Thyroid gland (tissue), 4 donors: ENCODE measurements at places on chromosomes 3 and 15.

DNA sequence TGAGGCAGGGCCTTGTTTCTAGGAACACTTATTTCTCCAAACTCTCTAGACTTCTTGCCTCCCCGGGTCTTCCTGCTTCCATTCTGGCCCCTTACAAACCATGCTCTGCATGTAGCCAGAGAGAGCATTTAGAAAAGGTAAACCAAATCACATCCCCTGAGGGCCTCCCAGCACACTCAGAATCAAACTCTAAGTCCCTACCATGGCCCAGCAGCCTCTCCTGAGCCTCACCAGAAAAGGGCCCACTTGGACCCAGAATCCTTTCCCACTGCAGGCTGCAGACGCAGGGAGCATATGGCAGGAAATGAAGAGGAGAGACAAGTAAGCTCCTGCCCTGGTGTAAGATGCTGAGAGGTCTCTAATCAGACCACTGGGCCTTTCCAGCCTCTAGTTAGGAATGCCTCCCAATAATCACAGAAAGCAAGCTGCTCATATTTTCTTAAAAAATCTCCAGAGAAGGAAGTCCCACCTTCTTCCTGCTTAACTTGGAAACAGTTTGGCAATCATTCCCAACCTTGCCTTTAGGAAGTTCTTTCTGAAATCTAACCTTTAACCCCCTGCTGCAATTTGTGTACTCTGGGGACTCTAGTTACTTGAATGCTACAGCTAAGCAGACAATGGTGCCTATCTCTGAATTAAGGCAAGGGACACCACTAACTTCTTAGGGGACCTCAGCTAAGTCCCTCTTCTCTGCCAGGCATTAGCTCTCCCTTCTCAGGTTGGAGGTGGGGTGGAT is 4.2 kb downstream of the AMOTL2 start:
- no peak for DNase-seq

GRCh38 chr3:40468018-40468417 is 8.9 kb upstream of the ZNF619 start:
- DNase-seq = no peak

DNA sequence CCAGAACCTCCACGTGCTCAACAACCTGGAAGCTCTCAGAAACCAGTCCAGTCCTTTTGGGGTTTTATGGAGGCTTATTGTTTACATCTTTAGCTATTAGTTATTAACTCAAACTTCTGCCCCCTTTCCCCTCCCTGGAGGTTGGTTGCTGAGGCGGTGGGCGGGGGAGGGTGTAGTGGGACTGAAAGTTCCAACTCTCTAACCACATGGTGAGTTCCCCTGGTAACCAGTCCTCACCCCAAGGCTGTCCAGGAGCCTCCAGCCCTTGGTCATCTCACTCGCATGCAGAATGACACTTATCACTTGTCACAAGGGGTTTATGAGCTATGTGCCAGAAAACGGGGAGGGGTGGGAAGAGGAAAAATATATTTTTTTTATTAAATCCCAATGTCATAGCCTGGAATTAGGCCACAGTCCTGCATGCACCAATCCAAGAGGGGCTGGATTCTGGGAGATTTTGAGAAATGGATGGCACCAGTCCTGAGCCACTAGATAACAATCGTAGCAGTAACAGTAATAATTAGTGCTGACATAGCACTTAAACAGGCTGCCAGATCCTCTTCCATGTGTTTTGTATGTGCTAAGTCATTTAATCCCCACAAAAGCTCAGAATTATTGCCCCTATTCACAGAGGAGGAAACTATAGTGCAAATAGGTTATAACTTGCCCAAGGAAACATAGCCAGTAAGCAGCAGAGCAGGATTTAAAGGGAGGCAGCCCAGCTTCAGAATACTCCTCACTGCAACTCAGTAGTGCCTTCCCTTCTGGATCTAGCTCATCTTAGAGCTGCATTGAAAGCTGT is 85.7 kb downstream of the CRYGS start:
- no peak for DNase-seq

- DNase-seq = peak; percentile 88
These were observed at the start of gene P2RY1 for GRCh38 chr3:152834776-152835600. Gene P2RY1 (plus strand): TSS chr3:152835131. CDS start chr3:152835783, 652 bp downstream.

- DNase-seq = no peak
These were observed 1.3 kb downstream of the PPM1M start for GRCh38 chr3:52246728-52247408.

DNA sequence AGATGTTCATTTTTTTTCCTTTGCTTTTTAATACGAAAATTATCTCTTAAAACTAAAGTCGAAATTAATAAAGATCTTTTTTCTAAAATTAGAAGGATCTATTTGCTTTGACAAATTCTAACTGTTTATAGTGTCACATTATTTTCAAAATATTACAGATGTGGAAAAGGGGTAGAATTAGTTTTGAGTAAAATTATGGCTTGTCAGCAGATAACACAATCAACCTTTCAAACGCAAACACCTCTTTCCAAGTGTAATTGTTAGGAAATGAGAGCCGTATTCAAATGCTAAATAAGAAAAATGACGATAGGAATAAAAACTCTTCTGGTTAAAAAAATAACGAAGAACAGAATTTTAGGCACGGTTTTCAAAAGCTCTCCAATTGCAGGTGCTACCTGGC is 704.7 kb downstream of the NLGN1 start:
- DNase-seq = no peak

GRCh38 chr3:189395825-189396224 is 224.1 kb downstream of the TPRG1 start:
- no peak for DNase-seq

DNA sequence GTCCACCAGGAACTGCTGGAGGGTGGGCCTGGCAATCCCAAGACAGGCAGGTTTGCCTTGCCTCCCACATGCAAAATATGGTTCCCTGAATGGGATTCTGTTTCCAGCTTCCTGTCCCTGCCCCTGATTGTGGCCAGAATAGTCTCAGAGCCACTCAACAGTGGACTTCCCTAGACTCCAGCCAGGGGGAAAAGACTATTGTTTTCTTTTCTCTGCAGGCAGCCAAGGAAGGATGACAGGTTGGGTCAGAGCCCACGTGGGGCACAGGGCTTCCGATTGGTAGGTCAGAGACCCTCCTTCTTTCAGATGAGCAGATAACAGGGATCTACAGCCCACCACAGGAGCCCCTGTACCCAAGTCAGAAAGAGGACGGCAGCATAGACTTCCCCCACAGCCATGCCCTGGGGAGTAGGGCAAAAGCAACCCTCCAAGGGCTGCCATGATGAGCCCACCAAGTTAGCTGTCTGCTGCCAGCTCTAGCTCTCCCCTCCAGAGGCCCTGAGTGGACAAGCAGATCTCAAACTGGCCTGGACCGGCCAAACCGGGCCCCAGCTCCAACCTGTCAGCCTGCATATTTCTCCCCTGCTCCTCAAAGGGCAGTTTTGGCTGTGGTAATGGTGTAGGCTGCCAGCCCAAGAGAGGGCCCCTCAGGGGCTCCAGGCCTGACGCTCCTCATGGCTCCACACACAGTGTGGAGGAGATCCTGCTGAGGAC is 6.4 kb downstream of the TLR9 start:
- DNase-seq = peak; percentile 87

- DNase-seq = no peak
These were observed 71.3 kb upstream of the CGNL1 start for GRCh38 chr15:57305009-57305408.

DNA sequence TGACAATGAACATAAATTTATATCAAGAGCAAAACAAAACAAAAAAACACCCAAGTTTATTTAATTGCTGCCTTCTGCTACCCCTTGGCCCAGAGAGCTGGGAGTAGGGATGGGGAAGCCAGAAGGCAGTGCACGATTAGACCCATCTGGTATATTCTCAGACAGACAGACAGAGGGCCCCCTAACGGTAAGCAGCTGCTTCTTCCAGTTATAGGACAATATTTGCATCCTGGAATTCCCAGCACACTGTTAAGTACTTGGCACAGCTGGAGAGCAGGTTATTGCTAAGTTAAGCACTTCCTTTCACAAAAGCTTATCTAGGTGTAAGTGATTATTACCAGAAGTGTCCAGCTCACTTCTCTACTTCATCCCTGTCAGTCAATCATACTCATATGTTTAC is 39.3 kb downstream of the C2CD4B start:
- peak; percentile 32 for DNase-seq

GRCh38 chr3:149252272-149252671 is 30.6 kb upstream of the CP start:
- no peak for DNase-seq

- DNase-seq = peak; percentile 85
These were observed 93.5 kb downstream of the FLNB start for GRCh38 chr3:58101499-58102389.

GRCh38 chr15:85003593-85004312 is 22.1 kb downstream of the PDE8A start:
- no peak for DNase-seq

GRCh38 chr3:114904633-114905032 is 242.5 kb downstream of the ZBTB20 start:
- no peak for DNase-seq

DNA sequence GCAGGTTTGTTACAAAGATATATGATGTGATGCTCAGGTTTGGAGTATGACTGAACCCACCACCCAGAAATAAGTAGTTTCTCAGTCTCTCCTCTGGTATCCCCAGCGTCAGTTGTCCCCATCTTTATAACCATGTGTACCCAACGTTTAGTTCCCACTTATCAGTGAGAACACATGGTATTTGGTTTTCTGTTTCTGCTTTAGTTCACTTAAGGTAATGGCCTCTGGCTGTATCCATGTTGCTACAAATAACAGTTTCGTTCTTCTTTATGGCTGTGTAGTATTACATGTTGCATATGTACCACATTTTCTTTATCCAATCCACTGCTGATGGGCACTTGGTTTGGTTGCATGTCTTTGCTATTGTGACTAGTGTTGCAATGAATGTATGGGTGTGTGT is 132.3 kb downstream of the LMLN start:
- DNase-seq = no peak

GRCh38 chr3:6039971-6040370 is 820.9 kb upstream of the GRM7 start:
- no peak for DNase-seq

- no peak for DNase-seq
These were observed 384.7 kb downstream of the MFSD1 start for GRCh38 chr3:159186581-159186980.

GRCh38 chr3:61858054-61858453 is 296.7 kb downstream of the PTPRG start:
- no peak for DNase-seq

DNA sequence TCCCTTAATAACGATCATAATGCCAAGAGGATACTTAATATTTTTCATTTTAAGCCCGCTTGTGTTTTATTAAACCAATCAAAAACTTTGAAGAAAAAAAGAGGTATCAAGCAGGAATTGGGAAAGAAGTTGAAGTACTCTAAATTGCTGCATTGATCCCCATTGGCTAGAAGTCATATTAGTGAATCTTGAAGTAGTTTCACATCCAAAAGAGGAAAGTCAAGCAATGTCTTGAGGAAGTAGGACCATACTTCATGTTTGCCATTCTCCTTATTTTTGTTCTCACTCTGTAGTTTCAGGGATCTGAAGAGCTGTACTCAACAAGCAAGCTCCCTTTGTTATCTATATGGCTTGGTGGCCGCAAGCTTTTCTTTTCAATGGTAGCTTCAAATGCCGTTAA is 2.2 kb downstream of the SCAANT1 start:
- DNase-seq = no peak

DNA sequence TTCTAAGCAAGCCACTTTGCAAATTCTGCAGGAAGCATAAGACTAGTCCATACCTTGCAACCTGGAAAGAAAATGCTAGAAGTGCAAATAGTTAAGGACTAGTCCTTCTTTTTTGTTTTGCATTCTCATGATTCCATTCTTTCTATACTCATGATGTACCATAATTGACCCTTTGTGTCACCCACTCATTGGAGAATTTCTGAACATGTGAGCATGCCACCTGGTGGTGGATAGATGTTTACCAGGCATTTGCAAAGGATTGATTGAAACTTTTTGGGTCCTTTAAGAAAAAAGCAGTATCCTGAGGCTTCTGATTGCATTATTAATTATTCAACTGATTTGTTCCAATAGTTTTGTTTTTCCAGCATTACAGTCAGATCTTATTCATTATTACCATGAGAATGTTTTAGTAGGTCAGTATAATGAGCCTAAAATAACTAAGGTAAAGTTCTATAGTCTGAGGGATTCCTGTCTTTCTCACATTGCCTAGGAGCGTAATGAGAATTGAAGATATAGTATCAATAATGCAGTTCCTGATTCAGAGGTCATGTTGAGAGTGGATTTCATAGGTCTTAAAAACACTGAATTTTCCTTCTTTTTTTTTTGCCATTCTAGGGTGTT is 20.2 kb upstream of the DIPK2A start:
- peak; percentile 33 for DNase-seq

DNA sequence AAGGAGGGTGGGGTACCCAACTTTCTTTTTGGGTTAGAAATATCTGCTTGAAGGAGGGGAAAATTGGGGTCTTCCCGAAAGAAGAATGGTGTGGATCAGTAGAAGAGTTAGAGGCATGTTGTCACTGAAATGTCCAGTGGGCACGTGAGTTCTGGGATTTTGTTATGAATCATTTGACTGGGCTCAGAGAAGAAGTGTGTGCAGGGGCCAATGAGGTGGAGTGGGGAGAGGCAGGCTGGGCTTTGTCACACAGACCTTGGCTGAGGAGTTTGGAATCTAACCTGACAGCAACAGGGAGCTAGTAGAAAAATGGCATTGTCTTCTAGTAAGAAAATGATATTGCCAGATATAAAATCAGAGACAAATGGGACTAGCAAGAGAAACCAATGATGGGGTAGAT is 436.8 kb downstream of the MFSD1 start:
- no peak for DNase-seq

DNA sequence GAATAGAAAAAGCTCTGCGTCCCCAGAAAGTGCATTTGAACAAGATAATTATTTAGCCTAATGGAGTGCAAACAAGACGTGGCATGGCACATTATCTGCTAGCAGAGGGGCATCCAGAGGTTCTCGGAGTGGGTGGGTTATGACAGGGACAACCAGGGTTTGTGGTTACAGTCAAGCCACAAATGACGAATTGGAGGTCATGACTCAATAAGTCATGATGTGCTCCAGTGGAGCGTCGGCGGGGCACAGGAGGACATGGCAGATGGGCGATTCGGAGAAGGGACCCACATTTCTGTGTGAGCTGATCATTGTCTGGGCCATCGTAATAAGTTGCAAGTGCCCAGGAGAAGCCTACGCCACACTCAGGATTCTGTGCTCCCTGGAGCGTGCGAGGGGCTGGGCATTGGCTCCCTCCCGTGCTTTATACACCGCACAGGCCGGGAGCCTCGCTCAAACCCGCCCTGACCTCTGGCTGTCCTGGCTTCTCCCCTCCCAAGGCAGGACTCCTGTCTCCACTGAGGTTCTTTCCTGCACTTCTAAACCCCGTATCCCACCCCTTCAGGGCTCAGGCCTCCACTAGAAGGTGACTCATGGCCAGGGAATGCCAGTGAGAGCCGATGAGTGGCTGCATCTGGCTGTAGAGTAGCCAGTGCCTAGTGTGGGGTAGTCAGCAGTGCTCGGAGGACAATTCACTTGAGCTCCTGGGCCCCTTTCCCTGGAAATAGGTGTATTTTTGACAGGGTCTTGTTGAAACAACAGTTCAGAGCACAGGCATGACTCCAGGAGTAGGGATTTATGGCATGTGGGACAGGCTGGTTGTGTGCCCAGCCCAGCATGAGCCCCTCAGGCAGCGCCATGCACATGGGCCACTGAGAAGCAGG is 67.4 kb downstream of the GRIP2 start:
- peak; percentile 96 for DNase-seq
